ENCODE measurements at places on chromosomes 7 and 10.

DNA sequence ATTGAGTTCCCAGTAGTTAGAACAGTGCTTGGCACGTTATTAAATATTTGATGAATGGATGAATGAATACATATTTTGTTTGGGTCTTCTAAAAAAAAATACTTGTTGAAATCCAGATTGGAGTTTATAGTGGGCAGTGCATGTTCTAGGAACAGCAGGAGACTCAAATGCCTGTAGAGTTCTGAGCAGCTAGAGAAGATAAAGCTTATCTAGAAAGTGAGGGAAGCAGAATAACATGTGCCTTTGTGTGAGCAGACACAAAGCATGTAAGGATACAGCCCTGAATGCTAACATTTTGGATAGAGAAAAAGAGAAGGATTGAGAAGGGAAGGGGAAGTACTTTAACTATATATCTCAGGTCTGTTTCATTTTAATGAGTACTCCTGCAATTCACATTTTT, 71.9 kb downstream of the SRI start:
- DNase-seq = no peak

- no peak for DNase-seq
Observed at GRCh38 chr10:112124866-112125265, 58.7 kb downstream of the GPAM start.

DNA sequence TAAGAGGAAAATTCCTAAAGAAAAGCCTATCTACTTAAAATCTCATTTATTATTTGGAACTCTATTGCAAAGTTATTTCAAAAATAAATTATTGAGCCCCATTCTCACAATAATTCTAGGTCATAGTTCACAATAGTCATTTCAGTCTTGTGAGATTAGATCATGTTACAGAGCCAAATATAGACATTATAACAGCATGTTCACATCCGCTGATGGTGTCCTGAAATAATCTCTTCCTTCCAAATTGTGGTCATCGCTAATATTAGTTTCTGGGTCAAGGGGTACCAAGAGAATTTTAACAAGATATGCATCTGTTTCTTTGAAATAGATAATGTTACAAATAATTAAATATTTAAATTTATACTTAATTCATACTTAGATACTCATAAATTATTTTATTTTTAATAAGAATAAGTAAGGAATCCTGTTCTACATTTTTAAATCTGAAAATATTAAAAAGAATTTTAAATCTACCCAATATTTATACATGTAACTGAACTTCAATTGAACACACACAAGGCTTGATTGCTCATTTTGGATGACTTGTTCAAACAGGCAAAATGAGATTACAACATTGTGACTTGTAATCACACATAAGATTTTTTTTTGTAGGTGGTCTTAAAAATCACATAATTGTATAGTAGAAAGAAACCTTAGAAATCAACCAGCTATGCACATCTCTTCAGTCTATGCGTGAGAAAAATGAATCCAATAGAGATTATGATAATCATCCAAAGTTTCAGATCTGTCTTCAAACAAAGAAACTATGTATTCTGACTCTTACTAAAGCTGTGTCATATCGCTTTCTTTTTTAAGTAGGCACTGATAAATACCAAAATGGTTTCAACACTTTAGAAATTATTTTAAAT, 13.1 kb downstream of the GNAT3 start:
- no peak for DNase-seq

DNA sequence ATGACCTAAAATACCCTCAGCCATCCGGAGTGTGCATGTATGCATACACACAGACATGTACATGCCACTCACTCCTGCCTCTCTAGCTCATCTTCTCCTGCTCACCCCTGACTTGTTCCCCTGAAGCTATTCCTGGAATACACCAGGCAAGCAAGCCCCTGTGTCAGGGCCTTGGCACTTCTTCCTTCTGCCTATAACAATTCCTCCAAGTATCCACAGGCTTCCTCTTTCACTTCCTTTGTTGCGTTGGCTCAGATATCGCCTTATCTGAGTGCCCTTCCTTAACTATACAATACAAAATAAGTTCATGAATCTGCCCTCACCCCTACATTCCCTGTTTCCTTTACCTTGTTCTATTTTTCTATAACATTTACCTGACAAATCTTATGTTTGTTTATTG, 88.8 kb downstream of the NOD1 start:
- no peak for DNase-seq

GRCh38 chr10:103145860-103146466, 47.1 kb downstream of the NT5C2 start:
- DNase-seq = no peak

DNA sequence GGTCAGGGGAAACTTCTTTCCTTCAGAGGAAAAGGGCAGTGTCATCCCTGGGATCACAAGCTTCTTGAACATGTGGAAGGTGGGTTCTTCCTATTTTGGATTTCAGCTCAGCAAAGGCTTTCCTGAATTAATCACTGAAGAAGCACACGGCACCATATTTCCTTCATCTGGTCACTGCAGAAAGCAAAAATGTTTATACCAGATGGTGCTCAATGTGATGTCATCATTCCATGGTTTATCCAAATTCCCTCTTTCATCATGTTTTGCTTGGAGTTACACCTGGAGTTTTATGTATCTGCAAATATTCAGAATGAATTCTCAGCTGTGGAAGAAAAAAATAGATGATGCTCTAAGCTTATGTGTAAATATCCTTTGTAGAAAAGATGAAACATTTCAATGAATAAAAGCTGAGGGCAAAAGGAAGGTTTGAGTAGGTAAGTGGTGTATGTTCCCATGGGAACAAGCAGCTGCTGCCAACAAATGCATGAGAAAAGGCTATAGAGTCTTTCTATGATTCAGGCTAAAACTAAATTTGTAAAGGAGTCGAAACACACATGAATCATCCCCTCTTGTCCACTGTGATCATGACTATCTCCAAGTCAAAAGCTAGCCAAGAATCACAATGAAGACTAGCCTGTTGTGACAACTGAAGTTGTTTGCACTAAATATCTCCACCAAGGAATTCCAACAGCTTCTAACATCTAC, 26.9 kb upstream of the BPGM start:
- no peak for DNase-seq

DNA sequence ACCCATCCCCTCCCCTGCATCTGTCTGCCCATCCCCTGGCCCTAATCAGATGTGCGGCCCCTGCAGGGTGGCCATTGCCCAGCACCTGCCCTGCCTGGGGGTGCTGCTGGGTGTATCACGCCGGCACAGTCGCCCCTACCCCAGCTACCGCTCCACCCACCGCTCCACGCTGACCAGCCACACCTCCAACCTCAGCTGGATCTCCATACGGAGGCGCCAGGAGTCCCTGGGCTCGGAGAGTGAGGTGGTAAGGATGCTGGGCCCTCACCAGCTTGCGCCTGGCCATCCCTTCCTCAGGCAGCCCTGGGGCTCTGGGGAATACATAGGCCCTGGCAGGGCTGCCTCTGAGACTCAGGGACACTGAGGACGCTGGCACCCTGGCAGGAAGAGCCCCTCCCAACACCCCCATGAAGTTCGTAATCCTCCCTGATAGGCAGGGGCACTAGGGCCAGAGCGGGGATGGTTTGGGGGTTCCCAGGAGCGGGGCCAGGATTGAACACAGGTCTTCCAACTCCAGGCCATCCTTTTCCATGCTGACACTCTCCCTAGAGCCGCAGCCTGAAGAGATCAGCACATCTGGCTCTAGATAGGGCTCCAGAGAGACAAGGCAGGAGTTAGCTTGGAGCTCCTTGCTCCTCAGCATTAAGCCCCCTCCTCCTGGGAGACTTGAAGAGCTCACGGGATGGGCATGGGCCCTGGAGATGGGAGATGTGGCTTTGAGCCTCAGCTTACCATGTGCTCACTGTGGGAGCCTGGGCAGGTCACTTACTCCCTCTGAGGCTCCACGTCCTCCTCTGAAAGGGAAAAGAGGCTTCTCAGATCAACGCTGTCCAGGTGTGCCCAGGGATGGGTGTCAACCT, 5.9 kb upstream of the LDB3 start:
- no peak for DNase-seq

DNA sequence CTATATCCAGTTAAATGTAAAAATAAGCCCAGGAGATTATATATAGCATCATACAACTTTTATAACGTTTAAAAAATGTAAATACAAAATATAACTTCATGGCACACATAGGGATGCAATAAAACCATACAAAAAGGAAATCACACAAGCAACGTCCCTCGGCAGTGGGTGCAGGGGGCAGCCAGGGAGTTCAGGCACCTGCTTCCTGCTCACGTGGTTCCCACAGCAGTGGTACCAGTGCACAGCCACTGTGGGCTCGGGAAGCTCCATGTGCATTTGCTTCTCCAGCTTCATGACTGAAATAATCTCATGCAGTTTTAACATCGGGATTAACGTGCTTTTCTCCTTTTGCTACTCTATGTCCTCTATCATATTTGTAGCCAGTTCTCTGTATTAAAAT, 255.5 kb upstream of the CXCL12 start:
- DNase-seq = no peak

GRCh38 chr7:135763261-135763660, 14.6 kb upstream of the FAM180A start:
- DNase-seq = no peak

- no peak for DNase-seq
Observed at GRCh38 chr7:98907570-98907969, 29.2 kb downstream of the TRRAP start.

DNA sequence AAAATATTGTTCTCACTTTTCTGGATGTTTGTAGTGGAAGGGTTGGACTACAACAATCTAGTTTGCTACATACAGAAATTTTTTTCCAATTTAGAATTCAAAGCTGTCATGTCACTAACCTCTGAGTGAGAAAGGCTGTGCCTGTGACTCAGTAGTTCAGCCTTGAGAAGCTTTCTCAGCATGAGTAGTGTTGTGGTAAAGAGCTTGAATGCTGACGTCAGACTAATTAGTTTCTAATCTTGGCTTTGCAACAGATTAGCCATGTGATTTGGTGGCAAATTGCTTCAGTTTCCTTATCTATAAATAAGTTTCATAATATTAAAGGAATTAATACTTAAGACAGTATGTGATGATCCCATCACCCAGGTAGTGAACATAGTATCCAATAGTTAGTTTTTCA, 83.8 kb downstream of the ABCA13 start:
- no peak for DNase-seq

- DNase-seq = no peak
Observed at GRCh38 chr7:142168746-142169145, 57.2 kb downstream of the MGAM2 start.

GRCh38 chr10:30046476-30046875, 12.9 kb downstream of the JCAD start:
- no peak for DNase-seq

DNA sequence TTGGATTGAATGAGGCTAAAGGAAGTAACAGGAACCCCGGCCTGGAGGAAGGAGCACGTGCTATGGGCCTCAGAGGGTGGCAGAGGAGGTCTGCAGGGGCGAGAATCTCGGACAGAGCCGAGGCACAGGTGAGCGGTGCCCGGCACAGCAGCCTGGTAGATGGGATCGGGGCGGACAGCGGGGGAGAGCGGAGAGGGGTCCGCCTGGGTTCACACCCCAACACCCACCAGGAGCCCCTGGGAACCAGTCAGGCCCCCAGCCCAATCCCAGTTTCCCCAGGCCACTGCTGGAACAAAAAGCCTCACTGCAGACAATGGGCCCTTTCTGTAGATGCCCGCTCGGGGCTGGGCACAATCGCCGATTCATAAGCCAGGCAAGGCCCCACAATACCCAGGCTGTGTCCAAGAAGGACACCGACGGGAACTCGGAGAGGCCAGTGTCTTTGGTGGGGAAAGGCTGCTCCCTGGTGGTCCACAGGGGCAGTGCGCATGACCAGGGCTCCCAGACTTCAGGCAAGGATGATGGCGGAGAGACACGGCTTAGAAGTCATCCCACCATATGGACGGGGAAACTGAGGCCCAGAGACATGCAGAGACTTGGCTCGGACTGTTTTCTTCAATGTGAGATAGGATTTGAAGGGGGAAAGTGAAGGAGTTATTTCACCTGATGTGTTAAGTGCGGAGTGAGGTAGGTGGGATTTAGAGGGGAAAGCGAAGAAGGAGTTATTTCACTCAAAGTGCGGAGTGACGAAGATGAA, 106.9 kb upstream of the GPR26 start:
- DNase-seq = peak; percentile 92

- DNase-seq = no peak
Observed at GRCh38 chr10:124116771-124117510, 23.5 kb upstream of the CHST15 start.

GRCh38 chr10:22105270-22105669, 101.7 kb upstream of the DNAJC1 start:
- no peak for DNase-seq

- no peak for DNase-seq
Observed at GRCh38 chr10:122103592-122103991, 114.6 kb downstream of the TACC2 start.

GRCh38 chr7:90210475-90210874, 1.1 kb upstream of the STEAP2 start:
- no peak for DNase-seq

DNA sequence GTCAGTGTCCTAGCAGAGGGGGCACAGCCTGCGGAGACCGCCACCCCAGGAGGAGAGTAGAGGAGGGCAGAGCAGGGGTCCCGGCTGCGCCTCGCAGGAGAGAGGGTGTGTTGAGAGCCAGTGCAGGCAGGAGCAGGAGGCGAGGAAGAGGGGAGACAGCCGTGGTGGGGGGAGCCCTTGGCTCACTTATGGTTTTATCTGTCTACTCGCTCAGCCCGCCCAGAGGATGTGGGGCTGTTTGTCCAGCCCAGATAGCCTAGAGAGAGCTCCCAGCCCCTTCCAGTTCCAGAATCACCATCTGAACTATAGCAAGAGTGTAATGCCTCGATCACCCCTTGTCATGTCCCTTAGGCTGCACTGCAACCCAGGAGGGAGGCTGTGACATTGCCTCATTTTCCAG, 26.6 kb downstream of the SLC29A3 start:
- no peak for DNase-seq

DNA sequence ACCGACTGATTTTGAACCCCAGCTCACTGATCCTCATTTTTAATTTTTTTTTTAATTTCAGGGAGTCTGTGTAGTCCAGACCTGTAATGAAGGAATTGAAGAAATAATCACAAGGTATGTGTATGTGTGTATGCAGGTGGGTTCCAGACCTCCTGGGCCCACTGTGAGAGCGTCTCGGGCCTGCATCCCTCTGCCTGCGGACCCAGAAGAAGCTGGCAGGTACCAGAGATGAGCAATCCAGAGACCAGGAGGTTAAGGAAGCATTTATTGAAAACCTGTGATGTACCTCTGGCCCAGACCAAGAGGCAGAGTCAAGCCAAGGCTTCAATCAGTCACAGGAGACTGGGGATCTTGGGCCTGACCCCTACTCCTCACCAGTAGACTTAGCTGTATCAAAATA, 10.8 kb downstream of the SYCE1 start:
- no peak for DNase-seq

DNA sequence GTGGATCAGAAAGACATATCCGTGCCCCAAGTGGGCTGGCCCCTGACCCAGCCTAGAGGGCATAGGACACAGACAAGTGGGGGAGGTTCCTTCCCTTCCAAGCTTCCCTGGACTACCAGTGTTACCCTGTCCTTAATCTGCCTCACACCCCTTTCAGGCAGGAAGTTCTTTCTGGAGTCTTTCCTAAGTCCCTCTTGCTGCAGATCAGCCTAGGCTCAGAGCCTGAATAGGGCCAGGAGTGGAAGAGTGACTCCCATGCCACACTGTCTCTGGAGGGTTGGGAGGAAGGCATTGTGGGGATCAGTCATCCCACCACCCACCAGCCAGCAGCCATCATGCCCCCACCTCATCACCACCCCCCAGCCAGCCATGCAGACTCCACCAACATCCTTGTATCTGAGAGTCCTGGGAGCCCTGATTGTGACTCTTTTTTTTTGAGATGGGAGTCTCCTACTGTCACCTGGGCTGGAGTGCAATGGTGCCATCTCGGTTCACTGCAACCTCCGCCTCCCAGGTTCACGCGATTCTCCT, 22.6 kb downstream of the POLL start:
- no peak for DNase-seq

Data from hippocampal formation (tissue), 2 donors.